ENCODE measurements at places on chromosomes 7 and 10. TPM values are rescaled to one million over a fixed set of nuclear protein-coding genes. Genes with fewer than 3 reads are reported as not detected.

ADCY1 gene
- total RNA-seq: 3.6 TPM

TMEM139 gene
- 11.5 TPM for total RNA-seq

EMX2 gene
- not detected for total RNA-seq

PRKCQ gene
- not detected for total RNA-seq

PPP1R9A gene
- total RNA-seq: 0.85 TPM

GPR158 gene
- total RNA-seq: not detected

C10orf88 gene
- 1.3 TPM for total RNA-seq

SNX10 gene
- 3.5 TPM for total RNA-seq

TYW1B gene
- not detected for total RNA-seq

DNA sequence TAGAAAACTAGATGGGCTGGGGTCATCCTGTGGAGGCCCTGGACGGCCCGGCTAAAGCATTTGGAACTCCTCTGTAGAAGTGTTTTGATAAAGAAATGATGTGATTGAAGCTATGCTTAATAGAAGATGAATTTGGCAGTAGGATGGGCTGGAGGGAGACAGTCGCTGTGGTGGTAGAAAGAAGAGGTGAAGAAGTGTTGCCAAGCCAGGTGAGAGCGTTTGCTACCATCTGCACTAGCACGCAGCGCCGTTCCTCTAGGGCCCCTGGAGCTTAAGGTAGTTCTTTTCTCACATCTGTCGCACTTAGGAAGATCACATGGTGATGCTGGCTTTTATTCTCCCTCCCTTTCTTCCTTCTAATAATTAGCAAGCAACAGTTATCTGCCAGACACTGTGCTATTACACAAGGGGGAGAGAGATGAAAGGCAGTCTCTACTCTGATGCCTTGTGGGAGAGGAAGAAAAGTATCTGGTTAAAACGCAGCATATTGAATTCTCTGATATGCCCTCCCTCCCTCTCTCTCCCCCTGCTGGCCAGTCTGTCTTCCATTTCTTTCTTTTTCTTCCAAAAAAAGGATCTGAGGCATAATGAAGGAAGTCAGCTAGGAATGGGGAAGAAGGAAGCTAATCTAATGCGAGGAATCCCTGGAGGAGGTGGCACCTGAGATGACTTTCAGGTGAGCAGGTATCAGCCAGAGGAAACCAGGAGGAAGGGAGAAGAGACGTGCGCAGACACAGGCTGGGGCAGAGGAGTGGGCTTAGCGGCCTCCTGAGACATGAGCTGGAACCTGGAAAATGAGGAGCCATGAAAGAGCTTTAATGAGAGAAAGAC is 162.3 kb upstream of the KLF14 start:
- H3K4me3 ChIP-seq: no peak overlapping the region
- peaks cover 41% of the 10 kb centered on the region for H3K4me1 ChIP-seq
- H3K27ac ChIP-seq: peak overlapping the region; percentile 91
- no peaks in the 10 kb centered on the region for H3K27me3 ChIP-seq

- H3K27ac ChIP-seq: no peak overlapping the region
- no peak overlapping the region for H3K4me3 ChIP-seq
- no peaks in the 10 kb centered on the region for H3K36me3 ChIP-seq
- H3K4me1 ChIP-seq: no peaks in the 10 kb centered on the region
- no peak for DNase-seq
These were observed 21.8 kb downstream of the AUTS2 start for GRCh38 chr7:69620063-69620462.

- H3K4me1 ChIP-seq: no peaks in the 10 kb centered on the region
- H3K27ac ChIP-seq: peak overlapping the region; percentile 34
- H3K27me3 ChIP-seq: no peaks in the 10 kb centered on the region
These were observed 33.5 kb upstream of the ADAM12 start for GRCh38 chr10:126421756-126422256.

- no peak for DNase-seq
- H3K4me3 ChIP-seq: no peak overlapping the region
- H3K27me3 ChIP-seq: no peaks in the 10 kb centered on the region
These were observed 334.8 kb downstream of the DNAJB6 start for GRCh38 chr7:157671358-157672255.

DNA sequence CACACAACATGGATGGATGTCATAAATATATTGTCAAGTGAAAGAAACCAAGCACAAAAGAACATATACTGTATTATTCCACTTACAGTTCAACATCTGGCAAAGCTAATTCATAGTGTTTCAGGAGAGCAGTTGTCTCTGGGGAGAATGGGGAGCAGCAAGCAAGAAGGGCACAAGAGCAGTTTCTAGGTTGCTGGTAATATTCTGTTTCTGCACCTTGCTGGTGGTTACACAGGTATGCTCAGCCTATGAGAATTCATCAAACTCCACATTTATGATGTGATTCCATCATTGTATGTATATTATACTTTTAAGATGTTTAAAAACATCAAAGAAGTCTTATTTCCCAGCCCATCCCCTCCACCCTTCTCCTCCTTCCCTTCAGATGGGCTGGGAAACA is 18.1 kb upstream of the PALS2 start:
- no peak for DNase-seq
- no peaks in the 10 kb centered on the region for H3K27me3 ChIP-seq
- no peak overlapping the region for H3K27ac ChIP-seq
- no peaks in the 10 kb centered on the region for H3K36me3 ChIP-seq

- no peaks in the 10 kb centered on the region for H3K4me1 ChIP-seq
- H3K4me3 ChIP-seq: no peak overlapping the region
- H3K36me3 ChIP-seq: no peaks in the 10 kb centered on the region
- H3K27me3 ChIP-seq: no peaks in the 10 kb centered on the region
- H3K27ac ChIP-seq: no peak overlapping the region
These were observed 140.0 kb downstream of the CHCHD3 start for GRCh38 chr7:132941905-132942304.

GRCh38 chr10:79241629-79241989 is 105.7 kb upstream of the PPIF start:
- peak overlapping the region; percentile 66 for H3K27ac ChIP-seq
- H3K27me3 ChIP-seq: no peaks in the 10 kb centered on the region
- H3K4me1 ChIP-seq: peaks cover 17% of the 10 kb centered on the region
- no peak overlapping the region for H3K4me3 ChIP-seq
- H3K36me3 ChIP-seq: no peaks in the 10 kb centered on the region

DNA sequence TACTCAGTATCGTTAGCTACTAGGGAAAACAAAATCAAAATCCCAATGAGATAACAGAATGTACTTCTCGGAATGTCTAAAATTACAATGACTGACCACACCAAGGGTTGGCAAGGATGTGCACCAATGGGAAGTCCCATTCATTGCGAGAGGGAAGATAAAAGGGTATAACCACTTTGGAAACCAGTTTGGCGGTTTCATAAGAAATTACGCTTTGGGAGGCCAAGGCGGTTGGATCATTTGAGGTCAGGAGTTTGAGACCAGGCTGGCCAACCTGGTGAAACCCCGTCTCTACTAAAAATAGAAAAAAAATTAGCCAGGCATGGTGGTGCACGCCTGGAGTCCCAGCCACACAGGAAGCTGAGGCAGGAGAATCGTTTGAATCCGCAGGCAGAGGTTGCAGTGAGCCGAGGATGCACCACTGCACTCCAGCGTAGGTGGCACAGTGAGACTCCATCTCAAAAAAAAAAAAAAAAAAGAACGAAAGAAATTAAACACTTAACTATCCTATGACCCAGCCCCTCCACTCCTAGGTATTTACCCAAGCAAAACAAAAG is 7.6 kb downstream of the HACD1 start:
- no peaks in the 10 kb centered on the region for H3K27me3 ChIP-seq
- no peak overlapping the region for H3K4me3 ChIP-seq
- no peak overlapping the region for H3K27ac ChIP-seq
- DNase-seq: no peak

DNA sequence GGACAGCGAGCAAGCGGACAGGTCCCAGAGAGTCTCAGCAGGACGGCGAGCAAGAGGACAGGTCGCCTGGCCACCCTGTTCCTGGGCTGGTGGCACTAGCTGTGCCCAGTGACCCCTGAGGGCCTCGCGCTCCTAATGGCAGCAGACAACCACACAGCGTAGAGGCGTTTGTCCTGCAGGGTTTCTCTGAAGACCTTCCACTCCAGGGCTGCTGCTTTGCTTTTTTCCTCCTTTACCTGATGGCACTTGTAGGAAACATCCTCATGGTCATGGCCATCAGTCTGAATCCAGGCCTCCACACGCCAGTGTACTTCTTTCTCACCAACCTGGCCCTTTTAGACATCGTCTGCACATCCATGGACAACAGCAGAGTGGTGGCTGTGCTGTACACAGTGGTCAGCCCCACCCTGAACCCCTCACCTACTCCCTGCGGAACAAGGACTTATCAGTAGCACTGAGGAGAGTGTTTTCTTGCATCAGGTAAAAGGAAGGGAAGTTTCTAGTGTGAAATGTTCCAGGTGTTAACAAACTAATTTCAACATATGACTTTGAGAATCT is 27.4 kb downstream of the SCART1 start:
- DNase-seq: no peak
- no peaks in the 10 kb centered on the region for H3K36me3 ChIP-seq
- no peaks in the 10 kb centered on the region for H3K27me3 ChIP-seq
- no peak overlapping the region for H3K4me3 ChIP-seq

- no peaks in the 10 kb centered on the region for H3K27me3 ChIP-seq
- no peaks in the 10 kb centered on the region for H3K36me3 ChIP-seq
- peak; percentile 61 for DNase-seq
- H3K4me1 ChIP-seq: no peaks in the 10 kb centered on the region
These were observed 20.7 kb upstream of the ZMIZ1 start for GRCh38 chr10:79047875-79048638.

- DNase-seq: no peak
- H3K27me3 ChIP-seq: no peaks in the 10 kb centered on the region
- H3K36me3 ChIP-seq: no peaks in the 10 kb centered on the region
These were observed 84.5 kb upstream of the CHRM2 start for GRCh38 chr7:136783934-136784333.

GRCh38 chr10:9149134-9149533 is 1094.6 kb downstream of the GATA3 start:
- no peaks in the 10 kb centered on the region for H3K27me3 ChIP-seq
- H3K4me1 ChIP-seq: no peaks in the 10 kb centered on the region
- no peak overlapping the region for H3K4me3 ChIP-seq
- no peak overlapping the region for H3K27ac ChIP-seq

DNA sequence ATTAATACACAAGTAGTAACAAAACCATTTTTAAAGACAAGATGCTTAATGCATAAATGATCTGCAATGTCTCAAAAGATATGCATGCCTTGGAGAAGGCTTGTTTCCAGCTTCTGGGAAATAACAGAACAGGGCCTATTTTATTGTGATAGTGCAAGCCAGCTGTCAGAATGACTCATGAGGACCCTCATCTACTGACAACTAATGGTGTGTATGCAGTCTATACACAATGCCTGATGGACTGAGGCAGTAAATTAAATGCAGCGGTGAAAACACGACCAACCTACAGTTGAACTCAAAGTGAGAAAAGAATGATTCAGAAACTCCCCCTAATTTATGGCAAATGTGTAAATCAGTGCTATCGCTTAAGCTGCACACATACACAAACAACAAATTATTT is 46.3 kb downstream of the VPS41 start:
- peaks cover 20% of the 10 kb centered on the region for H3K36me3 ChIP-seq
- no peak overlapping the region for H3K4me3 ChIP-seq
- no peaks in the 10 kb centered on the region for H3K27me3 ChIP-seq
- H3K4me1 ChIP-seq: no peaks in the 10 kb centered on the region
- no peak overlapping the region for H3K27ac ChIP-seq

GRCh38 chr7:5553298-5553877 is 129.8 kb upstream of the TNRC18 start:
- no peaks in the 10 kb centered on the region for H3K27me3 ChIP-seq
- DNase-seq: no peak

DNA sequence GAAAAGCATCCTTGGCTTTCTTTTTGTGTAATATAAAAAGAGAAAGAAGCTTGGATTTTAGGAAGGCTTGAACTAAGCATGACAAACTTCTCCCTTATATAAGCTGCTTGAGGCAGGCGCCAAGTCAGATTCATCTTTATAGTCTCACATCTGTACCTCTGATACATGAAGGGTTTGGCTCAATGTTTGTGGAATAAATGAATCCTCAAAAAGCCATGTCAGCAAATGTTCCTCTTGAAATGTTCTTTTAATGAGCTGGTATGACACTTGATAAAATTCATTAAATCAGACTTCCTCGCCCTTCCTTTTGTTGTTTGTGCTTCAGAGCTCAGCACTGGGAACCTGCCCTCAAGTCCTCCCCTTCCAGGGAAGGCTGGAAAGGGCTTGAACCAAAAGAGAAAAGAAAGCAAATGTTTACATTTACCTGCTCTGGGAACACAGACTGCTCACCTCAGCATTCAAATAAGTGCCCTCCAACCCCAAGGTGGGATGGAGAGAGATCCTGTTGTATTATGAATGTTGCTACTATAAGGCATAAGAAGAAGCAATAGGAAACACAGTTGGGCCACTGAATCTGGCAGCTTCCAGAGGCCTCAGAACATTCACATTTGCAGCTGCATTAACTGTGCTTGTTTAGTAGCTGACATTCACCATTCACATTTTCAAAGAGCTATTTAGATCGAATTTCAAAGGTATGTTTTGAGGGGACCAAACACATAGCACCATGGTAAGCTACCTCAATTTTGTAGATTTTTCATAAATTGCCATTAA is 212.6 kb downstream of the CACNA2D1 start:
- DNase-seq: no peak
- no peaks in the 10 kb centered on the region for H3K4me1 ChIP-seq
- H3K4me3 ChIP-seq: no peak overlapping the region
- no peaks in the 10 kb centered on the region for H3K36me3 ChIP-seq

- no peak overlapping the region for H3K27ac ChIP-seq
- no peak for DNase-seq
- no peaks in the 10 kb centered on the region for H3K4me1 ChIP-seq
- H3K36me3 ChIP-seq: peaks cover under 1% of the 10 kb centered on the region
- H3K4me3 ChIP-seq: no peak overlapping the region
These were observed 198.6 kb upstream of the BMPER start for GRCh38 chr7:33706771-33707200.

DNA sequence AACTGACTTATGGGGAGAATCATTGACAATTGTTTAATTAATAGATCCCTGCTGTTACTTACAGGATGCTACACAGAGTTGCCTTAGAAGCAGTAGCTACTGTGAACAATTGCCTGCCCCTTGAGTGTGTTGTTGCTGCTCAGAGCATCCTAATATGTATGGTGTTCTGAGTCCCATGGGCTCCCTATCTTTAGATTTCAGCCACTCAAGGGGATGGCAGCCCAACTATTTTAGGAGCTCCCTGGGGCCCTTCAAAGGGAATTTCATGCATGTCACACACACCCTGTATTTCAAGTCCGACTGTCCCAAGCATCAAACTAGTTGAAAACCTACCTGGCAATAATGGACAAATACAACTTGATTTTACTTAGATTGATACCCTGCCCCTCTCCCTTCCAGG is 111.2 kb downstream of the NOC3L start:
- peaks cover 40% of the 10 kb centered on the region for H3K36me3 ChIP-seq
- H3K4me3 ChIP-seq: no peak overlapping the region
- no peak for DNase-seq
- H3K27ac ChIP-seq: no peak overlapping the region
- no peaks in the 10 kb centered on the region for H3K4me1 ChIP-seq

All from ascending aorta (tissue), 2 donors.